Skeletal muscle tissue (tissue), 5 donors: ENCODE measurements at places on chromosomes 6 and 20. TPM values are rescaled to one million over a fixed set of nuclear protein-coding genes. Genes with fewer than 3 reads are reported as not detected.

ZSWIM3 gene
- 7.8 TPM for total RNA-seq

PNPLA1 gene
- not detected for total RNA-seq

EPHA7 gene
- 8.4 TPM for total RNA-seq

ZNF311 gene
- 1.6 TPM for total RNA-seq

PRDM13 gene
- not detected for total RNA-seq

SYCP2L gene
- 1.6 TPM for total RNA-seq

SMIM13 gene
- 7.8 TPM for total RNA-seq

TFAP2C gene
- total RNA-seq = not detected

ADGRF4 gene
- not detected for total RNA-seq

MICB gene
- 0.52 TPM for total RNA-seq

KCNK5 gene
- total RNA-seq = 1.6 TPM

GRIK2 gene
- 3.7 TPM for total RNA-seq

C6orf141 gene
- 2.1 TPM for total RNA-seq

ARMC12 gene
- 0.52 TPM for total RNA-seq

ADGRF1 gene
- not detected for total RNA-seq

LRFN2 gene
- total RNA-seq = not detected

RAET1L gene
- total RNA-seq = not detected

HMGCLL1 gene
- total RNA-seq = 9.4 TPM

NR2E1 gene
- total RNA-seq = not detected

SEL1L2 gene
- total RNA-seq = not detected

RRAGD gene
- total RNA-seq = 65.8 TPM

MAS1 gene
- total RNA-seq = under 0.01 TPM

C20orf141 gene
- not detected for total RNA-seq

IP6K3 gene
- total RNA-seq = 13.6 TPM

EEF1A2 gene
- 255 TPM for total RNA-seq

OTOR gene
- not detected for total RNA-seq

SLC13A3 gene
- total RNA-seq = 2.6 TPM

POLR3F gene
- 15.1 TPM for total RNA-seq

MEA1 gene
- total RNA-seq = 29.7 TPM
